C1 segment of cervical spinal cord (tissue), 14 donors: ENCODE measurements at places on chromosomes 4 and X.

GRCh38 chr4:7621252-7622035 lies 186.7 kb upstream of the PSAPL1 start:
- DNase-seq, result no peak

DNA sequence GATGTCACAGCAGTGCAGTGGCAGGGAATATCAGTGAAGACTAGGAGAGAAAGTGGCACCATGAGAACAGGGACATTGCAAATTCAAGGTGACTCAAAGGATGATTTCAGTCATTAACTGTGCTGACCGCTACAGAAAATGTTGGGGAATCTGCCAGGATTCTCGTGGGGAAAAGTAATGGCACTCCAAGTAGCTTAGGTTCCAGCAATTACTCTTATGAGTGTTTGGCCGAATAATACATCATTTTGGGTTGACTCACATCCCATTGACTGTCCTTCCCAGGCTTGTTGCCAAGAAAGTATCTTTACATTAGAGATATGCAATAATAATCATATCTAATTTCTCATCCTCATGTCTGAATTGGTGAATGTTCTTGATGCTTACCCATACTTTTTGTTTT lies 1411.1 kb upstream of the PCDH7 start:
- no peak for DNase-seq

GRCh38 chr4:1011022-1011665 lies at the start of gene FGFRL1:
FGFRL1 (plus strand) TSS chr4:1011626; CDS start chr4:1012486, 860 bp downstream.
- DNase-seq, result peak; percentile 62

DNA sequence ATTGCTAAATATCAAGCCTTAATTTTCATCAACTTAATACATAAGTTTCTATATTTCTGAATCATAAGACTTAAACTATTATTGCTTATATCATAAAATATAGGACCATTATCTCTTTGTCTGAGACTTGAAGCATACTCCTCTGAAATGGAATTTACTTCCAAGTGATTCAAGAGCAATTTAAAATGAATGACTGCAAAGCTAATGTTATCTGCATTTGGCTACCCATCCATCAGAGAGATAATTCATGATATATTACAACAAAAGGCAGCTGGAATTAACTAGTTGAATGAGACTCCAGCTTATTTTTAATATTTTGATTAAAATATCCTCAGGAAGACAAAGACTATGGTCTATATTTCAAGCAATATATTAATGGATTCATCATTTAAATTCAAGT lies 208.6 kb downstream of the UNC5C start:
- DNase-seq, result no peak

DNA sequence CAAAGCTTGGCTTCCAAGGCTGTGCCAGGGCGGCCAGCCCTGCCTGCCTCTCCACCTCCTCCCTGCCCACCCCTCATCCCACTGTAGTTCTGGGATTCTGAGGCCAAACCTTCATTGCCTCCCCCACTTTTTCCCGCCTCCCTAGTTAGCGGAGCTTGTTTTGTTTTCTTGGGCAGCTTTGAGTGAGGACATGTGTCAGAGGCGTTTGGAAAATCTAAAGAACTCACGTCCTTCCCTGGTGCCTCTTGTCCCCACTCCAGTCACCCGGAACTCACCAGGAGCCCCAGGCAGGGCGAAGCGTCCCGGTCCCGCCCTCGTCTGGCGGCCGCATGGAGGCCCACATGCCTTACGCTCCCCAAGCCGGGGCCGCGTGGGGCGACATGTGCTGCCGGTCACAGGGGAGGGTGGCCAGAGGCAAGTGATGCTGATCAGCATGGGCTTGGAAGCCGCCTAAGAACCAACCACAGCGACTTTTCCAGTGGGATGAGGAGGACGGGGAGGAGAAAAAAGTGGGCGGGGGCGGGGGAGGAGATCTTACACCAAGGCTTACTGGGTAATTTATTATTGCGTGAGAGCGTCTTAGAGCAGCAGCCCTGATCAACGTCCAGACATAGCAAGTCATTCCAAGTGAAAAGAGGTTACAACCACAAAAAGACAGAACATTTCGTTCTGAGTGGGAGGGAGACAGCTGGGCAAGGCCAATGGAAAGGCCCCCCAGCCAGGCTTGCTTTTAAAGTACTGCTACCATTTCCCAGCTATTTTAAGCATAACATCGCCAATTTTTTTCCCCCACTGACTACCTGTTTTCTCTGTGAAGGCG lies 48.5 kb downstream of the PRPS1 start:
- DNase-seq, result peak; percentile 6

DNA sequence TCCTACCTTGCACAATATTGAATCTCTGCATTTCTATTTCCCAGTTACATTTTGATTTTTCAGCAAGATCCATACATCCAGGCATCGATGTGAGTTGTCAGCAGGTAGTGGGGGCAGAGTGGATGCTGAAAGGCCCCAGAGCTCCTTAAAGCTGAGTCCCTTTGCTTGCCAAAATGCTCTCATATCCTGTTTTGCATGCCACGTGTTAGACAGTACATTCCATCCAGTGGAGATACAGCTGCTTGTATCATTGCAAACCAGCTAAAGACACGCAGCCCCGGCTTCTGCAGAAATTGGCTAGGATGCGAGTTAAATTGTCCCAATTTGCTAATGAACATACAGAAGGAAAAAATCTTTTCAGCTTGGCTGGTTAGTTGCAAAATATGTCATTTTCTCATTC lies 179.6 kb upstream of the MXRA5 start:
- no peak for DNase-seq

DNA sequence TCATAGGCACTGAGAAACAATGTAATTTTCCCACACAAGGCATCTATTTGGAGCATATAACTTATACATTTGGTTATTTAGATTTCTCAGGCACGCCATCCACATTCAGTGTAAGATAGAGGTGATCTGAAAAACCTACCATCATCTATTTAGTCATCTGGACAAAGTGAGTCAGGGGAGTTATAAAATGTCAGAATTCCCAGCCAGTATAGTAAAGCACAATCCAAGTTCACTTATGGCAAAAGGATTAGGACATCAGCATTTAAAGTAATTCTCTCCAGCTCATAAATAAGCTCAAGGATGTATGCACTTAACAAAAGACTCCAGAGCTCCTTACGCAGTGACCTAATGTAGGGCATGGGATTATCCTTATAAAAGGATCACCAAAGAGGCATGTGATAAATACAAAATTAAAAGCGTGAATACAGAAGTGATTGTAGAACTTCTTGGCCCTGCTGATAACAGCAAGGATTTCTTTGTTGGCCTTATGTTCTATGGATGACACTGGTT lies 65.3 kb upstream of the DCLK2 start:
- DNase-seq, result no peak
